ENCODE measurements at places on chromosomes 6 and 20.

DNA sequence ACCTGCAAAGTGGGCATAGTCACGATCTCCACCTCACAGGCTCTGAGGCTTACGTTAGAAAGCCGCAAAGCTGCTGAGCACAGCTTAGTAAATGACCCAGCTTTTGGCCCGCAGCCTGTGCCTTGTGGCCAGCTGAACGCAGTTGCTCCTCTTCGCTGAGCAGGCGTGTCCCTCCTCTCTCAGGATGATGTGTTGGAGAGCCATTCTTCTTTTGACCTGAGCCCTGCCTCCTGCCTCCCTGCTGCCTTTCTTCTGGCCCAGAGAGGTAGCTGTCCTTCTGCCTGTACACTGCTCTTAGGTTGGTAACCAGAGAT lies 47.6 kb upstream of the MYL9 start:
- no peak for DNase-seq

GRCh38 chr6:29620630-29621029 lies 12.4 kb downstream of the GABBR1 start:
- DNase-seq: no peak

DNA sequence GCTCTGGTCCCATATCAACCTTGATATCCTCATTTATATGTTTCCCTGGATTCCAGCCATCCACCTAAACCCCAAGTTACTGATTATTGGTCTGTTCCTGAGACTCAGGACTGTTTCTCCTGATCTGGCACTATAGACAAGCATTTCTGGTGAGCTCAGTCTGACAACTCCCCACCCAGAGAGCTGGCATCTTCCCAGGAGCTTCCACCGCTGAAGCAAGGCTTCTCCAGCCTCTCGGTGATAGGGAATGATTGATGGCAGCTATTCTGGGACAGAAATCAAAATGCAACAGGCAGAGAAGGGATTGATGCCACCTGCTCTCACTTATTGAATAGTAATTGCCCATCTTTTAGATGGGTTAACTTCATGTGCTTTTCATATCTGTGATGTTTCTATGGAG lies 169.7 kb upstream of the GGTLC1 start:
- DNase-seq: no peak

GRCh38 chr6:792662-793061 lies 99.7 kb upstream of the EXOC2 start:
- DNase-seq: no peak

DNA sequence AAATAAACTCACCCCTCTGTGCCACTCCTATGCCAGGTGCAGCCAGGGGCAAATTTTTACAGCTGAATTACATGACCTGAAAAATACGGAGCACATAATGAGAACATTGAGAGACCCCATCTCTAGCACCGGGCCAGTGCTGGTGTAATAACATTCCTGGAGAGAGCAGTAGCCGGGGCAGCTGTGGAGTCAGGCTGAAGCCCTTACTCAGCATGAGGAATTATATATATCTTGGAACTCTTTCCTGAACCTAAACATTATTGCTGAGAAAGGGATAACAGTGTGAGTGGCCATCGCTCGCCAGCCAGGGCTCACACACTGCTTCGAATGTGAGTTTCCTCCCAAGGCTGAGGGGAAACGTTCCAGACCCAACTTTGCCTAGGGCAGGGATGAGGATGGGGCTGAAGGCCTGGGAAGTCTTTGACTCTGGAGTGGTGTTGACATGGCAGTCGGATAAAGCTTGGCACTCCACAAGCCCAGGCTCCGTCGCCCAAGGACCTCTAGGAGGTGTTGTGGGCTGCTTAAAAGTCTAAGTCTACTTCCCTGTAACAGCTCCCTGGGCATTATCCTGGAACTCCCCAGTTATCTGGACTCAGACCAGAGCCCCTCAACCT lies 269.8 kb downstream of the CDC5L start:
- no peak for DNase-seq

GRCh38 chr6:6348256-6348655 lies 27.8 kb upstream of the F13A1 start:
- DNase-seq: no peak

GRCh38 chr20:22453244-22454080 lies 130.9 kb downstream of the FOXA2 start:
- DNase-seq: no peak

- DNase-seq: no peak
These were observed 5.4 kb upstream of the VSX1 start for GRCh38 chr20:25087186-25087929.

- no peak for DNase-seq
These were observed 3.9 kb downstream of the EMILIN3 start for GRCh38 chr20:41362748-41363140.

DNA sequence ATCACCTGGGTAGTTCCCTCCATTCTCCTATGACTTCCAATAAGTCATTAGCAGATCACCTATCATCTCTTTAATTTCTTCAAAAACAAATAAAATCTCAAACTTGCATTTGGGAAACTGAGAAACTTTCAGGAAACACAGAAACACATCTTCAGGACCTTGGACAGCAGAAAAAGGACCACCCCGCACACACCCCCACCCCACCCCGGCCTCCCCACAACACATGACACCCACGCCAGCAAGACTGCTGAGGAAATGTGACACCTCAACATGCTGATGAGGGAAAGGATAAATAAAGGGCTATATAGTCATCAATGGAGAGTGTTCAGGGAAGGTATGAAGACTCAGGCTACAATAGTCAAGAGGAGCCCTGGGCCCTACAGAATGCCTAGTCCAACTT lies 15.6 kb upstream of the TRIM39 start:
- no peak for DNase-seq

- DNase-seq: peak; percentile 47
These were observed 125.0 kb upstream of the MLIP start for GRCh38 chr6:53986165-53986720.

DNA sequence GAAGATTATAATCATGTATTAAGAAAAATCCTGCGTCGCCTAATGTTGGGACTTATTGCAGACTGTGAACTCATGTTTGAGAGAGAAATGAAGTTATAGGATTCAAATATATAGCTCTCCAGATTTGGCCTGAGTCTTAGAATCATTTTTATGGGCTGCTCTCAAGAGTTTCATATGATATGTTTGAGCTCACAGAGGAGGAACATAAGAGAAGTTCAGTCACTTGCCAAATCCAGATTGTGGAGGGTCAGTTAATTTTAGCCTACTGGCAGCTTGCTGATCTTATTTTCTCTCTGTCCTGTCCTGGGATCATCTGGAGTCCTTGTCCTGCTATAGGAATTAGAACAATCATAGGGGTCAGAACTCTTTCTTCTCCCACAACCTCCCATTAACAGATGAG lies 186.1 kb upstream of the SUPT3H start:
- DNase-seq: no peak

- no peak for DNase-seq
These were observed 519.6 kb downstream of the DOK5 start for GRCh38 chr20:54995011-54995410.

- no peak for DNase-seq
These were observed 166.6 kb upstream of the SOX4 start for GRCh38 chr6:21426841-21427490.

DNA sequence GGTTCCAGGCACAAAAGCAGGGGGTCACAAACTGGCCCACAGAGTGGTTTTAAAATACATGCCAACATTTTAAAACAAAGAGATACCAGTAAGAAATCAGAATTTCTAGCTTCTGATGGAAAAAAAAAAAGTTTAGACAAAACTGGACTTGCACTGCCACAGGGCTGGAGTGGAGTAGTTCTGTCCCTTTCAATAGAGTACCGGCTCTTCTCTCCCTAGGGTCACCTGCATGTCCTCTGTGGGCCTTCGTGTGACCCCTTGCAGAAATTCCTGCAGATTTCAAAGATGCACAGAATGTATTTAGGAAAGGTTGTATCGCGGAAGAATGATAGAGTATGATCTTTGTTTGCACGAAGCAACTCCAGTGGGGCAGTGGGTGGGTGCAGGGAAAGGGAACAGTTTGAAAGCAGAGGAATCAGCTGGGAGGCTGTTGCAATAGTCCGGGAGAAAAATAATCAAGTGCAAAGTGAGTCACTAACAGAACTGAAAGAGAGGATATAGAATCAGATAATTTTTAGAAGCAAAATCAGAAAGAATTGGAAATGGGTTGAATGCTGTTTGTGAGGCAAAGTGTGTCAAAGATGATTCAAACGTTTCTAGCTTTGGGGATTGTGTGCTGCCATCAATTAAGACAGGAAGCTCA lies 97.3 kb upstream of the STXBP5 start:
- no peak for DNase-seq

GRCh38 chr6:99270826-99271225 lies 78.6 kb downstream of the FAXC start:
- no peak for DNase-seq

GRCh38 chr6:79868098-79868722 lies 79.1 kb downstream of the ELOVL4 start:
- peak; percentile 31 for DNase-seq

DNA sequence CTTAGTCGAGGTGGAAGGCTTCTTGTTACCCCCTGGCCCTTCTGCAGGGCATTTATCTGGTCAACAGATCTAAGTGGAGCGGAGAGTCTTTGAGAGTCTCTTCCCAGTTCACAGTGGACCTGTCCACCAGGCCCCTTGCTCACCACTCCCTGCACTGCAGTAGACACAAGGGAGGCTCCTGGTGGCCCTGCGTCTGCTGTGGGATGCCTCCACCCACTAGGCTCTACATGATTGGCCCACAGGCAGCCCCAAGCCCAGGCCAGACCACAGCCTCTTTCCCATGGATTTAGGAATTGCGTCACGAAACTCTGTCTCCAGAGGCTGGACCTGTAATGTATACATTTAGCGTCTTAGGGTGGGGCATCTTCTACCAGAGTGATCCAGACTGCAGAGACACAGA lies 28.4 kb downstream of the TBC1D7 start:
- DNase-seq: no peak

DNA sequence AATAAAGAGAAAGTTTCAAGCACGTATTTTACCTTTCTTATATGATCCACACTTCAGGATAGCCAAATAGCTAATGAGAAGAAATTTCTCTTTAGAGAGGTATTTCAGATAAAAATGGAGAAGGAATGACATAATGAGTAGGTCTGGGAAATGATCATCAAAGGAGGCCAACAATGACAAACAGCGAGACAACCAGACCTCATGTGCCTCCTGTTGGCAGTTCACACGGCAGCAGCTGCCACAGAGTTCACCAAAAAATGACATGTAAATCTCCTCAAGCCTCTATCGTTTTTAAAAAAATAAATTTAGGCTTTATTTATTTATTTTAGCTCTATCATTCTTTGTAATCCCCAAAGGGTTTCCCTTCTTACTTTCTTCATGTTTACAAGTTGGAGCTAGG lies 47.7 kb downstream of the SLC2A12 start:
- DNase-seq: no peak

- no peak for DNase-seq
These were observed 244.5 kb downstream of the PKHD1 start for GRCh38 chr6:51842804-51843378.

Measured in NCI-H1048 (cell line).